ENCODE measurements at places on chromosomes 2 and 18.

- no peak for DNase-seq
Measured at GRCh38 chr2:190545555-190546385, 11.2 kb upstream of the NEMP2 start.

DNA sequence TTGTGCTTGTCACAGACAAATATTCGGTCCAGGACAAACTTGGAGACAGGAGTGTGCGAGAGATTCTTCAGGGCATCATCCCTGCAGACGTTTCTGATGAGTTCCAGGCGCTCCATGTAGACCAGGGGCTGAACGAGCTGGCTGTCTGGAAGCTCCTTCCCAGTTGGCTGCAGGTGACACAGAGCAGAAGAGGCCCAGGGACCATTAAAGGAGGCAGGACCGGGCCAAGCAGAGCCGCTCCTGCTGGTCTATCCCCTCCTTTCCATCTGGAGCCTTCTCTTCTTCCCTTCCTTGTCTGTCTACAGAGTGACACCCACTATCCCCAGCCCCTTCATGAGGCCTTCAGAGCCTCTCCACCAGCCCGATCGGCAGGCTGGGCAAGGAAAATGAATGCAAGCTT lies 19.5 kb downstream of the CHST10 start:
- no peak for DNase-seq

DNA sequence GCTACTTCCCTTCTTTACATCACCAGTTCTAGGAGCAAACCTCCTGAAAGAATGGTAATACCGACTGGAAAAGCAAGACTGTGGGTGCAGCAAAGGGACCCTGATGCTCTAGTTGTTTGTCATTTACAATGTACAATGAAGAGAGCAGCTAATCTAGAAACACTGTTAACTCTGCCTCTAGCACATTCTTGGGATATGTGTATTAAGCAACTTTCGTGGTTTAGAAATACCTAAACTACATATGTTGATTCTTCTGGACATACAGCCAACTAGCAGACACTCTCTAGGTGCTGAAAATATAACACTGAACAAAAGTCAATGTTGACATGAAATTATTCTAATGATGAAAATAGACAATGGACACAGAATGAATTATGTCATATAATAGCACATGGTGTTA lies 440.3 kb upstream of the MC4R start:
- no peak for DNase-seq

DNA sequence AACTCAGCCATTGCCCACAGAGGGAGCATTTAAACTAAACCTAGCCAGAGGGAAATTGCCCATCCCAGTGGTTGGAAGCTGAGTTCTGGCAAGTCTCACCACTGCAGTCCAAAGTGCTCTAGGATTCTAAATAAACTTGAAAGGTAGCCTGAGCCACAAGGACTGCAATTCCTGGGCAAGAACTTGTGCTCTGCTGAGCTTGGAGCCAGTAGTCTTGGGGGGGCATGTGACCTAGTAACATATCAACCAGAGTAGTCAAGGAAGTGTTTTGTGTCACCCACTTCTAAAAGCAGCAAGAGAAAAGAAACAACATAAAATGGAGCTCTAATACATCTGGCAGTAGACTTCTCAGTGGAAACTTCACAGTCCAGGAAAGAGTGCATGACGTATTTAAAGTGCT lies 167.0 kb downstream of the PTH2R start:
- DNase-seq: no peak

- DNase-seq: no peak
Measured at GRCh38 chr2:42450136-42450535, 43.6 kb downstream of the KCNG3 start.

DNA sequence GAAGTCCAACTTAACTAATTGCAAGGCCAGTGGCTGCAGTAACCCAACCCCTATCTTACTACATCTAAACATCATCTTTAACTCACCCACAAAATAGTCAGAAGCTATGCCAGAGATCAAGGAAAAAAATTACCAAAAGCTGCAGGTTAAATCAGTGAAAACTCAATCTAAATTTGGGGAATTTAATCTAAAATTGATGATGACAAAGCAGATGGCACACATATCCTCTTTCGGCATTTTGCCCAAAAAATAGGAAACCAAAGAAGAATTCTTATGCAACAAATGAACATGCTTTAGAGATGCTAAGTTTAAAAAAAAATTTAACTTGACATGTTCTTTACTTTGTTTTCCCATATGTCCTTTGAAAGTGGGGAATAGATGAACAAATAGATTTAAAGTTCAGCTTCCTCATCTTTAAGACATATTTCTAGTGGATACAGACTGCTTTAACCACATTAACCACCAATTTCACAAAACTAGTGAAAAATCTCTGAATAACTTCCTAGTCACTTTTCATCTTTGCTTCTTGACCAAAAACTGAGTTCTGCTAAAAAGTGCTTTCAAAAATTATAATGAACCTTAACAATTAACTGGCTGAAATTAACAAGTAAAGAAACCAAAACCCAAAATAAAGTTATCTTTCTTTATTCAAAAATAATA lies 74.3 kb upstream of the CCDC150 start:
- no peak for DNase-seq

DNA sequence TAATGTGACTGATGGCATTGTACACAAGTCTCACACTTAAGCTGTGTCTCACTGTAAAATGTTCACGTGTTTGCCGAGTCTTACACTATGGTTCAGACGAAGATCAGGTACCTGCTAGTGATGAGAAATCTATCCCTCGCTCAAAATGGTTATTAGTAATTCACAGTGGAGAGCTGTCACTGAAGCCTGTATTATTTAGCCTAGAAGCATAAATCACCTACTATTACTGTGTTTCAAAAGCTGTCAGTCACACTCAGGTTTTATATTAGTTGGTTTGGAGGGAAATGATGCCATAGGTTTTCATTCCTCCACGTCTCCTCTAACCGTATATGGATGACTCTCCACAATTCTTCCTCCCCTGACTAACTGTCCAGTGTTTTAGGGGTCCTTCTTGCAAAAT lies 292.4 kb upstream of the ZEB2 start:
- DNase-seq: no peak

DNA sequence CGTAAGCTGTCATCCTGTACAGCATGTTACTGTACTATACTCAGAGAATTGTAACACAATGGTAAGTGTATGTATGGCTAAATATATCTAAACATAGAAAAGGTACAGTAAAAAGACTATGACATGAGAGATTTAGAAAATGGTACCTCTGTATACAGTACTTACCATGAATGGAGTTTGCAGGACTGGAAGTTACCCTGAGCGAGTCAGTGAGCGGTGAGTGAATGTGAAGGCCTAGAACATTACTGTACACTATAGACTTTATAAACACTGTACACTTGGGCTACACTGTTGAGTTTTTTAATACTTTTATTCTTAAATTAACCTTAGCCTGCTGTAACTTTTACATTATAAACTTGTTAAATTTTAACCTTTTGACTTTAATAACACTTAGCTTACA lies 1.5 kb downstream of the DDX18 start:
- DNase-seq: no peak

DNA sequence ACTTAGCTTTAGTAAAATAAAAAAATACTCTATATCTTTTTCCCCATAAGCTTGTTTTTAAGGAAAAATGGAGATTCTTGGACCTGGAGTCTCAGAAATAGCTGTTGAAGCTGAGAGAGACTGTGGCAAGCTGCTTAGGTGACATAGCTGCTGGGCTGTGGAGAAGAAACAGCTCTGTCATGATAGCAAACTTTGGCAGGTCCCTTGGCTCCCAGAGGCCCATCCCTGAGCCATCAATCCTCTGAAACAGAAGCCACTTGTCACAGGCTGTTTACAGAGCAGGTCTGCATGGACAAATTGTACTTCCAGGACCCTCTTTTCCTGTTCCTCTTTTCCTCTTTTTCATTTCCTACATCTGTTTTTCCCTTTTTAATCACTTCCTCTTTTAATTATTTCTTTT lies 1370.1 kb upstream of the CRIM1 start:
- DNase-seq: no peak

GRCh38 chr2:9753276-9753600 lies 90.0 kb upstream of the TAF1B start:
- peak; percentile 56 for DNase-seq

DNA sequence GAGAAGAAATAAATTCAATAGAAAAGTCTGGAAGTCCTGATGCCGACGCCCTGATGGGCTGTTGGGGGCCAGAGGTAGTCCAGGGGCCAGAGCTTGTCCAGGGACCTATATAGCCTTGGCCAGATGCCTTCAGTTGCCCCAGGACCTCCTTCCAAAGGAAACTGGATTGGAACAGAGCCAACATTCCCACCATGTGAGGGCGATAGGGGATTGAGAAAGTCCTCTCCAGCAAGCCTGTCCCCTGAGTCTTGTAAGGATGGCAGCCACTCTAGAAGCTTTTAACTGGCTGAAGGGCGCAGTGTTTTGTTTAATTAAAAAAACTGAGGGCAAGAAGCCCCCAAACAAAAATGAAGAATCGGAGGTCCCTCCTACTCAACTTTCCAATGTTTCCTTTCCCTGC lies 54.9 kb upstream of the CDCA7 start:
- DNase-seq: no peak

Data from stimulated activated CD4-positive, alpha-beta T cell treated with anti-CD3 and anti-CD28 coated beads, Interleukin-4, amount 100 ng/mL, for 1 hour (primary cell).